Neural cell (in vitro differentiated cells): ENCODE measurements at places on chromosomes 1 and 21. TPM values are rescaled to one million over a fixed set of nuclear protein-coding genes. Genes with fewer than 3 reads are reported as not detected.

Gene RGS4
- 0.86 and 1.6 TPM in 2 replicates for polyA plus RNA-seq

Gene RCC2
- 34.4 and 38.5 TPM in 2 replicates for polyA plus RNA-seq

Gene OSCP1
- polyA plus RNA-seq, result 16.2 and 20.7 TPM in 2 replicates

Gene OR2T35
- polyA plus RNA-seq, result not detected in 2 replicates

Gene RGS1
- polyA plus RNA-seq, result not detected in 2 replicates

Gene GNB1
- 308 and 325 TPM in 2 replicates for polyA plus RNA-seq

Gene ATP1A4
- polyA plus RNA-seq, result not detected in 2 replicates

Gene DTL
- polyA plus RNA-seq, result 0.76 and 1.1 TPM in 2 replicates

Gene L1TD1
- polyA plus RNA-seq, result not detected in 2 replicates

Gene KIAA0040
- not detected in 2 replicates for polyA plus RNA-seq

Gene OR6K3
- polyA plus RNA-seq, result not detected in 2 replicates

Gene CFH
- polyA plus RNA-seq, result not detected in 2 replicates

Gene TACSTD2
- polyA plus RNA-seq, result not detected in 2 replicates

Gene S100A7
- polyA plus RNA-seq, result not detected in 2 replicates

Gene KCNA2
- polyA plus RNA-seq, result 3.4 and 4.0 TPM in 2 replicates

Gene FALEC
- not detected in 2 replicates for polyA plus RNA-seq

Gene PCP4L1
- polyA plus RNA-seq, result 51.2 and 62.5 TPM in 2 replicates

Gene RCSD1
- polyA plus RNA-seq, result not detected in 2 replicates

Gene CHIA
- polyA plus RNA-seq, result not detected in 2 replicates

Gene AGT
- polyA plus RNA-seq, result not detected in 2 replicates

Gene FAM78B
- polyA plus RNA-seq, result 2.4 and 3.9 TPM in 2 replicates

Gene DPYD
- 6.7 and 8.2 TPM in 2 replicates for polyA plus RNA-seq

Gene ABCA4
- not detected in 2 replicates for polyA plus RNA-seq

Gene NR1I3
- not detected in 2 replicates for polyA plus RNA-seq

Gene S100A2
- not detected in 2 replicates for polyA plus RNA-seq

Gene RASSF5
- polyA plus RNA-seq, result 3.2 and 4.0 TPM in 2 replicates

Gene SPRR2G
- not detected in 2 replicates for polyA plus RNA-seq

Gene NR5A2
- polyA plus RNA-seq, result not detected in 2 replicates

Gene FNDC5
- polyA plus RNA-seq, result 20.5 and 21.6 TPM in 2 replicates

Gene ADGRL4
- polyA plus RNA-seq, result 0.12 and 0.76 TPM in 2 replicates

Gene LCE2C
- polyA plus RNA-seq, result not detected in 2 replicates

Gene HCRTR1
- 0.34 and 0.37 TPM in 2 replicates for polyA plus RNA-seq

Gene PDXK
- 22.8 and 32.0 TPM in 2 replicates for polyA plus RNA-seq

Gene IFI44
- polyA plus RNA-seq, result not detected in 2 replicates

Gene YRDC
- polyA plus RNA-seq, result 27.6 and 34.1 TPM in 2 replicates

Gene KLHDC9
- 78.1 and 106 TPM in 2 replicates for polyA plus RNA-seq

Gene CELA2A
- not detected in 2 replicates for polyA plus RNA-seq

Gene PAQR7
- polyA plus RNA-seq, result 2.9 and 4.1 TPM in 2 replicates

Gene PCAT6
- 0.76 and 1.5 TPM in 2 replicates for polyA plus RNA-seq

Gene C8B
- polyA plus RNA-seq, result 0.50 TPM in 1 of 2 replicates, not detected in the other

Gene AK5
- polyA plus RNA-seq, result 5.4 and 7.1 TPM in 2 replicates

Gene RBP7
- polyA plus RNA-seq, result 0.56 TPM in 1 of 2 replicates, not detected in the other

Gene CSMD2
- polyA plus RNA-seq, result 9.6 and 14.1 TPM in 2 replicates

Gene CNKSR1
- 2.2 and 7.8 TPM in 2 replicates for polyA plus RNA-seq

Gene TESK2
- 0.50 and 0.51 TPM in 2 replicates for polyA plus RNA-seq

Gene PADI2
- 1.6 and 2.2 TPM in 2 replicates for polyA plus RNA-seq

Gene EXO5
- 7.9 and 14.1 TPM in 2 replicates for polyA plus RNA-seq

Gene TFF2
- not detected in 2 replicates for polyA plus RNA-seq

Gene OR10J1
- not detected in 2 replicates for polyA plus RNA-seq

Gene OR2T2
- polyA plus RNA-seq, result not detected in 2 replicates

Gene ZMYND12
- polyA plus RNA-seq, result 0.21 and 0.52 TPM in 2 replicates

Gene RNF187
- polyA plus RNA-seq, result 73.6 and 83.2 TPM in 2 replicates

Gene S1PR1
- 0.44 TPM in 1 of 2 replicates, not detected in the other for polyA plus RNA-seq

Gene MATN1
- polyA plus RNA-seq, result 0.22 and 0.42 TPM in 2 replicates

Gene ASB17
- polyA plus RNA-seq, result not detected in 2 replicates

Gene RPS6KC1
- polyA plus RNA-seq, result 26.0 and 28.1 TPM in 2 replicates
